Testis (tissue), 5 donors: ENCODE measurements at places on chromosomes 3 and 15.
A peak's percentile ranks its signal among the peaks of the same experiment; 100 is the strongest.

DNA sequence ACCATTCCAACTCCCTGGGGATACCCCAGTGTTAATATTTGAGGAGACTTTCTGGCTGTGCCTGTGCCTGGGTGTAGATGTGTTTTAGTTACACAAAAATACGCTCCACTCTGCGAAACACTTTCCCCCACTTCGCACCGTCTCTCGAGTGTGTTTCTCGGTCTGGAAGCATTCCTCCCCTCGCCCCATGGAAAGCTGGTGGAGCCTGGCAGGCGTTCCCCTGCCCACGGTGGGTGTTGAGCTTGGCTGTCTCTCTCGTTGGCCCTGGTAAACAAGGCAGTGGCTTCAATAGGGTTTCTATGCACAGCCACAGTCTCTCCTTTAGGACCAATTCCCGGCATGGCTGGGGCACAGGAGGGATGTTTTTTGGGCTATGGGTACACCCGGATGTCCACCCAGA, 19.3 kb downstream of the IQSEC1 start:
- no peak for DNase-seq

- DNase-seq: no peak
Measured at GRCh38 chr3:79113876-79114275, 653.9 kb downstream of the ROBO1 start.

DNA sequence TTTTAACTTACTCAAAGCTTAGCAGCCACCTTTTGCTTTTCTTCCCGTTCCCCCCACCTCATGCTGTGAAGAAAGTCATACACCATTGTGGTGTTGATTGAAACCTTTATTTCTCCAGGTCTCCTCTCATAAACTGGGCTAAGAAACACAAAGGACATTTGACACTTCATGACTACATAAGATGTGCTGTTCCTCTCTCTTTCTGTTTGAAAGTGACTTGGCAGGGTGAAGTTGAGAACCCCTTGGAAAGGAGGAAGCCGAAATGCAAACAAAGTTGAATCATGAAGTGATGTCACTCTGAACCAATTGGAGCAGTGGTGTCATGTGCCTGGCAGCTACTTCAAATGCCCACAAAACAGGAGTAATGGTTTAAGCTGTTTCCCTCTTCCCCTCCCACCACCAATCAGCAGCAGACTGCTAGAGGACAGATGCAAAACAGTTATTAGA, 174.7 kb downstream of the IGF1R start:
- no peak for DNase-seq

- peak; percentile 86 for DNase-seq
Measured at GRCh38 chr3:156307704-156308103, 187.3 kb downstream of the KCNAB1 start.

DNA sequence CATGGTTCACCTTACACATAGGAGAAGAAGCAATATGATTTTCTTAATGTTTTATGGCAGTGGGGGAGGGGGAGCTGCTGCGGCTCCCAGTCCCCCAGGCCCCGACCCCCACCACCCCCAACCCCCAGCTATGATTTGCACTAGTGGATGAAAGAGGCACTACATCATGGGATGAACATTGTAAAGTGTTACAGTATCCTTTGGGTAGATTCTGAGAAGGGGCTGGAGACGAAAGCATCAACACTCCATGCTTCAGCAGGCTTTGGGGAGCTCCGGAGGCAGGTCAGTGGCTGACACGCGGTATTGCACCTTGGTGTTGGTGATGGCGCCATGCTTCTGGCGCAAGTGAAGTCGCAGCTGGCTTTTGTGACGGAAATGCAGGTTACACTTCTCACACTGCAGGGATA, 19.9 kb upstream of the RTP2 start:
- no peak for DNase-seq

DNA sequence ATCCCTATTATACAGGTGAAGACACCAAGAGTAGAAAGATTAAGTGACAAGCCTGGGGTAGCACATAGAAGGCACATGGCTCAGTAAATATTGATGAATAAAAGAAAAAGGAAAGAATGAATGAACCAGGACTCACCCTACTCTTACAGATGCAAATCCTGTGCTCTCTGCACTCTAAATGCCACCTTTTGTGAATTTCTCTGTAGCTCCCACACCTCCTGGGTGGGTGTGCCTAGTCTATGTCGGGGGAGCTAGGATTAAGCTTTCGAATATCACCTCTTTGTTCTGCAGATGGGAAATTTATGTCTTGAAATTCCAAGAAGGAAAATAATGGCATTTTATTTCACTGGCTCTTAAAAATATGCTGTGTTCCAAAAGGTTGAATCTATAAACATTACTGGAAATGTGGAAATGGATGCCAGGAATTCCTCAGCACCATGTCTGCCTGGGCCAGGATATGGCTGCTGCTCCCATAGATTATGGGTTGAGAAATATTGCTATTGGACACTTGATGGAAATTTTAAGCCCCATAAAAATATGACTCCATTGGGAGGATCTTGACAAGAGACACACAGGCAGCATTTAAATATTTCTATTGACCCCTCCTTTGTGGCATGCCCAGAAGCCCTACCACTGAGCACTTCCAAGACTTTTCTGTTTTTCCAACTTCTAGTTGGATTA, 43.3 kb downstream of the CCNB2 start:
- no peak for DNase-seq
